CD4-positive, alpha-beta memory T cell (primary cell): ENCODE measurements at places on chromosomes 4 and X.

- DNase-seq, result no peak
Measured at GRCh38 chr4:124066595-124066994, 645.9 kb downstream of the ANKRD50 start.

- peak; percentile 40 for DNase-seq
Measured at GRCh38 chr4:101284546-101284945, 62.8 kb downstream of the PPP3CA start.

DNA sequence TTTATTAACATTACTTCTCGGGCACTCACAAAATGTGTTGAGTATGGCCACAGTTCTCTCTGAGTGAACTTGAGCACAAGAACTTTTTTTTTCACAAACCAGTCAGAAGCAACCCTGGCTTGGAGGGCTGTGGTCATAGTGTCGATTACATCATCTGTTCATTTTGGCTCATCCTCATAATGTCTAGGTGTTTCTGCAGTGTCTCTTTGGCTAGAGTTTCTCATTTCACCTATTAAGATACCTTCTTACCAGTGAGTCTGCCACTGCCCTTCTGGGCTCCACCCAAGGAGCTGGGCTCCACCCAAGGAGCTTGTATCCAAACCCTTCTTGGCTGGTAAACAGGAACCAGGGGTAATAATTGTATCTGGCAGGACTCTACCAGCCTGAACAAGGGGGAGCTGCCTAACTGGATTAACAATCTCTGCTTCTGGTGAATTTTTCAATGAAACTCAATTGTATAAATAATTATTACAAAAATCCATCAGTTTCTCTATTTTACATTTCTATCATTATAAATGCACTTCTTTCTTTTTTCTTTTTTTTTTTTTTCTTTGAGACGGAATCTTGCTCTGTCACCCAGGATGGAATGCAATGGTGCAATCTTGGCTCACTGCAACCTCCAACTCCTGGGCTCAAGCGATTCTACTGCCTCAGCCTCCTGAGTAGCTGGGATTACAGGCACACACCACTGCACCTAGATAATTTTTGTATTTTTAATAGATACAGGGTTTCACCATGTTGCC is 667.7 kb upstream of the SLIT2 start:
- no peak for DNase-seq

DNA sequence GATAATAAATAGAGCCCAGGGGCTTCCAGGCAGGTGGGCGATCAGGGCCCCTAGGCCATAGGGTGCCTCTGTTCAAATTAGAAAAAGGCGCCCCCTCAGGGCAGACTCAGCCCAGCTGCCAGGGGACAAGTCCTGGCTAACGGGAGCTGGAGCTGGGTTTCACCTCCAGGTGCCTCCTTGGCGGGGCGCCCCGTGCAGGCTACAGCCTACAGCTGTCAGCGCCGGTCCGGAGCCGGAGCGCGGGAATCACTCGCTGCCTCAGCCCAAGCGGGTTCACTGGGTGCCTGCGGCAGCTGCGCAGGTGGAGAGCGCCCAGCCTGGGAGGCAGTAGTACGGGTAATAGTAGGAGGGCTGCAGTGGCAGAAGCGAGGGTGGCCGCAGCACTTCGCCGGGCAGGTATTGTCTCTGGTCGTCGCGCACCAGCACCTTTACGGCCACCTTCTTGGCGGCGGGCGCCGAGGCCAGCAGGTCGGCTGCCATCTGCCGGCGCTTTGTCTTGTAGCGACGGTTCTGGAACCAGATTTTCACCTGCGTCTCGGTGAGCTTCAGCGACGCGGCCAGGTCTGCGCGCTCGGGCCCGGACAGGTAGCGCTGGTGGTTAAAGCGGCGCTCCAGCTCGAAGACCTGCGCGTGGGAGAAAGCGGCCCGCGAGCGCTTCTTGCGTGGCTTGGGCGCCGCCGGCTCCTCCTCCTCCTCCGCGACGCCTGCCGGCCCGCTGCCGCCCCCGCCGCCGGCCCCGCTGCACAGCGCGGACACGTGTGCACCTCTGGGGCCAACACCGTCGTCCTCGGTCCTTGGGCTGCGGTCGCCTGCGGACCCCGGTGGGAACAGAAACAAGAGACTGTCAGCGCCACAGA is 2.4 kb downstream of the NKX3-2 start:
- no peak for DNase-seq

GRCh38 chr4:184268584-184269160 is 51.0 kb upstream of the ENPP6 start:
- no peak for DNase-seq

- DNase-seq, result no peak
Measured at GRCh38 chrX:265502-265901, 15.7 kb upstream of the PLCXD1 start.
